HL-60 (cell line): ENCODE measurements at places on chromosomes 7 and 10.

DNA sequence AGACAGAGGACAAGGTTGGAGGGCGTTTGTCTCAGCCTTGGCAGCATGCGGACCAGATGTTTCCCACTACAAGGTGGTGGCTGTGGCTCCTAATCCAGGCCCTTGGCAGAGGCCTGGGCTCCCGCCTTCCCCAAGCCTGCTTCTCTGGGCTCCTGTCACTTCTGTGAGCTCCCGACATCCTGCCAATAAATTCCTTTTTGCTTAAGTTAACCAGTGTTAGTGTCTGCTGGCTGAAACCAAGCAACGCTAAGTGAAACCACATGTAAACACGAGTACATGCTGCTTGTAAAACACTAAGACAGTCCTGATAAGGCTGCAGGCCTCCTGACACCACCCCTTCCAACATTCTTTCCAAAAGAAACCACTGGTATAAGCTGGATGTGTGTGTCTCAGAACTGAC, 263.6 kb upstream of the ZMIZ1 start:
- DNase-seq = no peak

- peak; percentile 1 for DNase-seq
Measured at GRCh38 chr7:117715784-117716445, 157.3 kb downstream of the CTTNBP2 start.

DNA sequence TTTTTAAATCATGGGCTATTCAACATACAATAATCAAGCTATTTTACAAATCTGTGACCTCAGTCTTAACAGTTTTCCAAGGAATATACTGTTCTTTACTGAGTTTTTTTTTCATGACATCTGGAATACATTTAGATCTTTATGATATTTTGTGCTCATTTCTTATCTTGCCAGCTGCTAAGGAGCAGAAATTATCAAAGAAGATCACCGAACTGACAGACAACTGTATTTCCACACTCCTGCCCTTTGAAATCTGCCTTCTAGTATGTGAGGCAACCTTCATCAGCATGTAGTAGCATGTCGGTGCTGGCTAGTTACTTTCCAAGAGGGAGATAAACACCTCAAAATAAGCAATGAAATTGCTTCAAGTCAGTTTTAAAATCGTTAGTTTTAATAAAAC, 66.4 kb downstream of the NHLRC2 start:
- no peak for DNase-seq

DNA sequence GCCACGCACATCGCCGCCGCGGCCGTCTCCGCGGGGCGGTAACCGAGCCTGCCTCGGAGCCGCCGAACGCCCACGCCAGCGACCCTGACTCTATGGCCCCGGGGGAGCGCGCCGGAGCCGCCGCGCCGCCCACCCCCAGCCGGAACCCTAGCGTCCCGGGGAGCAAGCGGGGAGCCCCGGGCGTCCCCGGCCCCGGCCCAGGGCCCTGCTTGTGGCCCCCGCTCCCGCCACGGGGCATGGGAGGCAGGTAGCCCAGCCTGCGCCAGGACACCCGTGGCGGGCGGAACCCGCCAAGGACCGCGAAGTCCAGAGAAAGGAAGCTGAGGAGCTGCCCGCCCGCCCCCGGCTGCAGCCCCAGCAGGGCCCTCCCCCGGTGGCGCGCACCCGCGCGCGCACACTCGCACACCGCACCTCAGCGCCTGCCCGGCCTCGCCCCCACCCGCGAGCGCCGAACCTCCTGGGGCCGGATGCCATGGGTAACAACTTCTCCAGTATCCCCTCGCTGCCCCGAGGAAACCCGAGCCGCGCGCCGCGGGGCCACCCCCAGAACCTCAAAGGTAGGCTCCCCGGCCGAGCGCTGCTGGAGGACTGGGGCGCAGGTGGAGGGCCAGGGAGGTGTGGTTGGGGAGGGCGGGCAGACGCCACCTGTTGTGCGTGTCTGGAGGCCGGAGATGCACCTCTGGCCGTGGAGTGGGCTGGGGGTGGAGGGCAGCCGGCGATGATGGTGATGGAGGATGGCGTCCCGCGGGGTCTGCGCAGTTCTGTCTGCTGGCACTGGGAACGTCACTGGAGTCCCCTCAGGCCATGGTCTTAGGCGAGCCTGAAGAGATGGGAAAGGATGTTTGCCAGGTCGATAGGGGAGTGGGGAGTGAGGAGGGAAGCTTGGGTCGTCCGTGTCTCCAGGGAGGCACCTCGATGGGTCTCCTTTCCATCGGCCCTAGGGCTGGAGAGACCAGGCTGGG, 692 bp downstream of the NEURL1 start:
- no peak for DNase-seq

- peak; percentile 1 for DNase-seq
Measured at GRCh38 chr10:51960494-51960895, 261.1 kb upstream of the CSTF2T start.

- DNase-seq = no peak
Measured at GRCh38 chr7:74372511-74373111, 81.1 kb upstream of the GTF2IRD1 start.

DNA sequence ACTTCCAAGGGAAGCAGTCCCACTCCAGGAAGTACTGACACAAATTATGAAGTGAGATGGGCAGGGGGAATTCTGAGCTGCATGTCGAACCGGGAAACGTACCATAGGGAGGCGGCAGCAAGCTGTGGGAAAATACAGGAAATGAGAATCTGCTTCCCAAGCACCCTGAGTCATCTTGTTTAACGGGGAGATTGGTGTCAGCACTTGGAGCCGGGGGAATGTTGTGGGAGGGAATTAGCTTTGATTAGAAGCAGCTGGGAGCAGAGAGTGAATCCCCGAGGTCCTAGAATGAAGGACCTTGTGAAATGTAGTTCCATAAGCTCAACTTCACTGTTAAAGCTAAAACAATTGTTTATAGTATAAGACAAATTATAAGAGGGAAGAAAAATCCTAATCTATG, 141.4 kb upstream of the PRKCQ start:
- no peak for DNase-seq

GRCh38 chr7:24700521-24701260, 56.6 kb downstream of the GSDME start:
- DNase-seq = no peak

DNA sequence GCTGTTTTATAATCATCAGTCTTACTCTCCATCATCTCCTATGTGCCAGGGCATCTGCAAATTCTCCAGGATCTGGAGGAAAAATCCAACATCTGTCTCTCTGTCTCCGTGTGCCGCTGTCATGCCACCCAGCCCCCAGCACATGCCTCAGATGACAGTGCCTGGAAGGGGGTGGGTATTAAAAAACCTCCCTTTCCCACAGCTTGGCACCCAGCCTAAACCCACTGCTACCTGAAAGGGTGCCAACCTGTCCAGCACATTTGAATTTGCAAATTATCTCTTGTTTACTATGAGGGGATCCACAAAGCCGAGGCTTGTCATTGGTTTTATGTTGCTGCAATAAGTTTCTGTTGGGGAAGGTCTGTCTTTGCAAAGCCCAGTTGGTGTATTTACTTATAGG, 73.1 kb downstream of the EMX2 start:
- no peak for DNase-seq
